H7 (cell line): ENCODE measurements at places on chromosomes 7 and 10. TPM values are rescaled to one million over a fixed set of nuclear protein-coding genes. Genes with fewer than 3 reads are reported as not detected.

GRCh38 chr10:6270951-6271350 is 68.2 kb downstream of the PFKFB3 start:
- no peak for DNase-seq

- DNase-seq, result peak; percentile 85
Observed at GRCh38 chr10:96511044-96511945, 2.4 kb downstream of the TLL2 start.

DNA sequence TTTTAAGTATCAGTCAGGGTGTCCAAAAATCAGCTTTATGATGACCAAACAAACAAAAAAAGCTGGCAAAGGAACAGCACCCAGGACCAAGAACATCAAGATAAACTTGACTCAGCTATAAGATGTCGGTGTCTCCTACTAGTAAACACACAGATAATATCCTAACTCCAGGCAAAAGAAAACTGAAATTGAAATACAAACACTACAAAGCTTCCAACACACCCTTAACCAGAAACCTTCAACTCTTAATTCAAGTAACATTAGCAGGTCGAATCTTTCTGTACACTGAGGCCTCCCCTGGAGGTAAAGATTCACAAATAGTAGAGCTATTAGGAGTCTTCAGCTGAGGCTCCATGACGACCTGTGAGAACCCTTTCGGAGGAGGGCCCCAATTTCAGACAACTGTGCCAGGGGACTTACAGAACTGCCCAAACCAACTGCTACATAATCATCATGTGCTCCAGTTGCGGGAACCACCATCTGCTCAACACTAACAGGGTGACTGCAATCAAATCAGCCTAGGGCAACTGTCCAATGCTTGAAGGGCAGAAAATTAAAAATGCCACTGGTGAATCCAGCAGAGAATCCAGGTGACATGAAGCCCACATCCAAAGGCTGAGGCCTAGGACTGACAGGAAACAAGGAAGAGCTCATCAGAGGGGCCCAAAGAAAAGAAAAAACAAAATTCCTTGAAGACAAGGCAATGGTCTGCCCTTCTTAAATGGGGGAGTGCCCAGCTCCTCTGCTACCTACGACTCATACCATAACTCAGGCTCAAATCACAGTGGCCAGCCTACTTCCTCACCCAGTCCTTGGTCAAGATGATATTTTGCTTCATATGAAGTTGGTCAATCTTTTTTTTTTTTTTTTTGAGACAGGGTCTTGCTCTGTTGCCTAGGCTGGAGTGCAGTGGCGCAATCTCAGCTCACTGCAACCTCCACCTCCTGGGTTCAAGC is 20.0 kb downstream of the XPNPEP1 start:
- DNase-seq, result no peak

The CASP7 gene
- 4.9 and 6.9 TPM in 2 replicates for total RNA-seq
